Adrenal gland (tissue), 19 donors: ENCODE measurements at places on chromosomes 11 and 22. TPM values are rescaled to one million over a fixed set of nuclear protein-coding genes. Genes with fewer than 3 reads are reported as not detected.

DNA sequence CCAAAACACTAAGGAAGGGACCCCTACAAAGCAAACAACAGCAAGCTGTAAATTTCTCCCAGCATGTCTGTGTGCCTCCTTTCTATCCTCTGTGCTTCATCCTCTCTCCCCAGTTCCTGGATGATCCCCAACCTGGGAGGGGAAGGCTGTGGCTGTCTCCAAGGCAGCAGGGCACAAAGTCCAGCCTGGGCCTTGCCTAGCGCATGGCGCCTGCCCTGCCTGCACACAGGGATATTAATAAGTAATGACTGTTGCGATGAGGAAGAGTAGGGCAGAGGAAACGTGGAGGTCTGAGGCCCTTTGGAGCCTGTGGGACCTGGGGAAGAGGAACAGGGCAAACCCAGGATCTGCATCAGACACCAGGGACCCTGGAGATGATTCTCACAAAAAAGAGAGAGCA lies 2.0 kb downstream of the USH1C start:
- no peak for DNase-seq

DNA sequence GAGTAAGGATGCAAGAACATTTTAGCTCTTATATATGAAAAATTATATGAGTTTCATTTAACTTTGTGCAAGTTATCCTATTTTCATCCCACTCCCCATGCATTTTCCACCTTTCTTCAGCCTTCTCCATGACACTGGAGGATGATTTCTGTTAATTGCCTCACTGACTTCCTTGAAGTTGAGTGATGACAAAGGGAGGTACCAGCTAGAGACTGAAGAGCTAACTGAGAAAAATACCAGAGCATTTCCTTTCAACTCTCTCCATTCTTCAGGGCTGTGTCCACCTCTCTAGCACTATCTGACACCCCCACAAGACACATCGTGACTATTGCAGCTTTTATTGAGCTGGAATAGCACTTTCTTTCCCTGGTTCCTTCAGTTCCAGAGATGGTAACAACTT lies 711.6 kb upstream of the LRRC4C start:
- no peak for DNase-seq

GRCh38 chr11:120807414-120808150 lies 216.3 kb upstream of the TBCEL start:
- DNase-seq, result no peak

The GLYATL1 gene
- 0.07 TPM for polyA plus RNA-seq

GRCh38 chr22:19704355-19705015 lies 9.8 kb upstream of the SEPTIN5 start:
- DNase-seq, result no peak

DNA sequence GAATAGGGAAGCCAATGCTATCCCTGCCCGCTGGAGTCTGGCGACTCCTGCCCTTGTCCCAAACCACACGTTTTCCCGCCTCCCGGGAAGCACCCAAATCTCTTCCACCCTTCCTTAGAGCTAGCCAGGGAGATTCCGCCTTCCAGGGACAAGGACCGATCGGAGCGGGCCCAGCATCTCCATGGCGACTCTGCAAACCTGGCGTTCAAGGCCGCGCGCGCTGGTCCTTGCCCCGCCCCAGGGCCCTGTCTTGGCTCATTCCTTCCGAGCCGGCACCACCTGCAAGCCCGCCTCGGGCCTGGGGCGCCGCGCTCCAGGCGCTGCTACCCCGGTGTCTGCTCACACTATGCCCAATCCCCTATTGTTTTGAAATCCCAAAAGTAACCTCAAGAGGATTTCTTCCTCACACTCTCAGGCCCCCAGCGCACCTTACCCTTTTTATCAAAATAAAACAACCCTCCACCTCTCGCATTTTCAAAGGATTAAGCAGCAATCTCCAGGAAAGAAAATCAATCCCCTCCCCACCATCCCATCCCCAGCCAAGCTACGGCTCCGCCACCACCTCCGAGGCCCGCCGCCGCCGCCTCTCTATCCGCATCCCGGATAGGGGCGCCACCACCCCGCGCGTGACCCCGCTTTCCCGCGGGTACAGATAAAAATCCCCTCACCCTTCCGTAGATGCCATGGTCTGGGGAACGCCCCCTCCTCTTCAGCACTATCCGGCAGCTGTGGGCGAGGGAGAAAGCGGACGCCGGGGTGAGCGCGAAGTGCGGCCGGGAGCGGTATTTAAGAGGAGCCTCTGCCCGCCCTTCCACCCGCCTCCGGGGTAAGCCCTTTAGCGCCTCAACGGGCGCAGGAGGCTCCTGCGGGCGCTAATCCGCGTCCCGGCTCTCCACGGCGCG lies 825 bp downstream of the SLC1A2 start:
- DNase-seq, result no peak

DNA sequence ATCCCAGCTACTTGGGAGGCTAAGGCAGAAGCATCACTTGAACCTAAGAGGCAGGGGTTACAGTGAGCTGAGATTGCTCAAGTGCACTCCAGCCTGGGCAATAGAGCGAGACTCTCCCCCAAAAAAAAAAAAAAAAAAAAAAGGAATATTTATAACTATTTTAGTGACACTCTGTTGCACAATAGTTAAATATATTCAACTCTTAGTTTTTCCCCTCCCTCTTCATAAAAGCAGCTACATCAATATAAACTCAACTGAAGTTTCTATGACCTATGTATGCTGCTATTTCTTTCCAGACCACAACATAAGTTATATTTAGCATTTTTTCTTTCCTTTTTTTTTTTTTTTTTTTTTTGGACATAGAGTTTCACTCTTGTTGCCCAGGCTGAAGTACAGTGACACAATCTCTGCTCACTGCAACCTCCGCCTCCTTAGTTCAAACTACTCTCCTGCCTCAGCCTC lies 19.2 kb downstream of the CELF1 start:
- DNase-seq, result no peak
